ENCODE measurements at places on chromosomes 3 and 15.

- DNase-seq, result no peak
Observed at GRCh38 chr3:12300137-12300536, 11.3 kb downstream of the PPARG start.

- no peak for DNase-seq
Observed at GRCh38 chr3:186002884-186003472, 65.2 kb upstream of the TRA2B start.

- DNase-seq, result no peak
Observed at GRCh38 chr15:40906991-40907802, 12.9 kb downstream of the VPS18 start.

GRCh38 chr15:50275908-50276307 lies 10.4 kb upstream of the HDC start:
- DNase-seq, result no peak

DNA sequence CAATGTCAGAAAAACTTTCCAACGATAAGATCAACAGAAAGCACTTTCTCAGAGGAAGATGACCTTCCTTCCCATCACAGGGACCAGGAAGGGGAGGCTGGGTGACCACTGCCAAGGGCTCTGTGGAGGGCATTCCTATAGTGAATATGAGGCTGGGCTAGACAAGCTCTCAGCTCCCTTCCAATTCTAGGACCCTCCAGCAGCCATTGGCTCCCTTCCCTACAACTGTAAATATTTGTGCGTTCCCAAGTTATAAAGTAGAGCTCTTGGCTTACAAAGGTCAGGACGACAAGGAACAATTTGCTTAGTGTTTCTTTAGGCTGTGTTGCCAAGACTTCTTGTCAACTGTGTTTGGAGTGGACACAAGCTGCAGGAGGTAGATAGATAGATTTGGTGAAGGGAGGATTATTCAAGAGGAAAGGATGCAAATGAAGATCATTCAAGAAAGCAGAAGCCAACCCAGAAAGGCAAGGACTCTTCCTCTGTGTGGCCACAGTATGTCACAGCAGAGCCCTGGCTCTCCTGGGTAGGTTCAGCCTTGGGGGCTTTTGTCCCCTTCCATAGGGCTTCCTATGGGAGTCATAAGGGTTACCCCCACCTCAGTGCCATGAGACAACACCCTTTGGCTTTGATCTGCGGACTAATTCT lies 223.6 kb upstream of the TLE3 start:
- DNase-seq, result no peak

DNA sequence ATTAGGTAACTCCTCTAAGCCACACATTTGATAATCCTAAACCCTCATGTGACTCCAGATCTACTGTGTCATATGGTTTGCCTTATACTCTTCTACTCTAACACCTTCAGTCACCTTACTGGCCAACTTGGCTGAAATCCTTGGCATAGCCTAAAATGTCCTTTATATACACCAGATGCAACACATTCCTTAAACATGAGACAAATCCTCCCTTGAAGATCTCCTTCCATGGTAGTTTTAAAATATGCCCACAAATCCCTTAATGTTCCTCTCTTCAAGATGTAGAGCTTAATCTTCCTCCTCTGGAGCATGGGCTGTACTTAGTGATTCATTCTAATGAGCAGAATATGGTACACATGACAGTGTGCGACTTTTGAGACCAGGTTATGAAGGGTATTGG lies 238.9 kb downstream of the SUCLG2 start:
- DNase-seq, result no peak

DNA sequence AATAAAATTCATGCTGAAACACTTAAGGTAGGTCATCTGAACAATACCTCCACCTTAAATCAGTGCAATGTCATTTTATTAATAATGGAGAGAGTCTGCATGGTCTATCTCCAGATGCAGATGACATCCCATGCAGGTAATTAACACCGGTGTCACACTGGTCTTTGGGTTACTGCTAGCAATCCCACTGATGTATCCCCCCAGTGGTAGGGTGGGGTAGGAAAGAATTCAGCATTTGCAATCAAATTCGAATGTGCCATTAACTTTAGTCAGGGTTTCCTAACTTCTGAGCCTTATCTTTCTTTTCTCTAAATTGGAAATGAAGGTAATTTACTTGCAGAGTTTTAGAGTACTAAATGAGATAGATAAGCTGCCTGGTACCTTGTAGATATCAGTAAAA lies 44.4 kb downstream of the KIF15 start:
- DNase-seq, result no peak

- DNase-seq, result no peak
Observed at GRCh38 chr3:196947136-196947859, 5.0 kb upstream of the NCBP2 start.

All from stimulated activated CD8-positive, alpha-beta memory T cell treated with anti-CD3 and anti-CD28 coated beads, Interleukin-15, amount 100 ng/mL, for 48 hours (primary cell).